ENCODE measurements at places on chromosomes 5 and 9. TPM values are rescaled to one million over a fixed set of nuclear protein-coding genes. Genes with fewer than 3 reads are reported as not detected.

The ATP6V0E1 gene
- total RNA-seq = 191 TPM

The C5orf58 gene
- total RNA-seq = not detected

The SPATA31C1 gene
- total RNA-seq = not detected

The SLIT3 gene
- total RNA-seq = not detected

The MAST4 gene
- 17.2 TPM for total RNA-seq

The CD180 gene
- total RNA-seq = 32.6 TPM

The PDGFRB gene
- total RNA-seq = 1.8 TPM

The PCDHA7 gene
- not detected for total RNA-seq

The FLT4 gene
- total RNA-seq = not detected

GRCh38 chr5:170597109-170597751 lies 93.4 kb downstream of the KCNIP1 start:
- peaks cover 24% of the 10 kb centered on the region for H3K27me3 ChIP-seq
- no peaks in the 10 kb centered on the region for H3K36me3 ChIP-seq
- no peak overlapping the region for H3K4me3 ChIP-seq
- no peak for DNase-seq
- H3K4me1 ChIP-seq = no peaks in the 10 kb centered on the region
- H3K27ac ChIP-seq = no peak overlapping the region

DNA sequence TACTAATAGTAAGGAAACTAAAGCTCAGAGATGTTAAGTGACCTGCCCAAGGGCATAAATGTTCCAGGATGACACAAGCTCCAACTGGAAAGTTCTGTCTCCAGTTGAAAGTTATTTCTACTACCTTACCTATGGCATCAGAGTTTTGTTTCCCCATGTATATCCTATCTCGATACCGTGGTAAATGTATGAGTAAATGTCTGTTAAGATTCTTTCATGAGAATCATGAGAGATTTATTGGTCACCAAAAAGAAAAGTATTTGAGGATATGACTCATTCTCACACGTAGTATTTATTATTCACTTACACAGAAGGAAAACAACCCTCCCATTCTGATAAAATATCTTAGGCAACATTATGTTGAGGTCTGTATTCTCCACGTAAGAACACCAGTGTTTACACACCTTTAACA lies 11.1 kb upstream of the SHOC1 start:
- no peaks in the 10 kb centered on the region for H3K27me3 ChIP-seq
- H3K4me3 ChIP-seq = no peak overlapping the region
- no peaks in the 10 kb centered on the region for H3K36me3 ChIP-seq
- H3K27ac ChIP-seq = no peak overlapping the region
- DNase-seq = no peak

- H3K27ac ChIP-seq = peak overlapping the region; percentile 18
- H3K4me1 ChIP-seq = peaks cover 7% of the 10 kb centered on the region
- no peak overlapping the region for H3K4me3 ChIP-seq
- H3K27me3 ChIP-seq = no peaks in the 10 kb centered on the region
- H3K36me3 ChIP-seq = no peaks in the 10 kb centered on the region
- no peak for DNase-seq
Measured at GRCh38 chr5:140372971-140373487, 13.0 kb downstream of the SLC4A9 start.
